Endothelial cell of umbilical vein (primary cell): ENCODE measurements at places on chromosomes 1 and 21.
A peak's percentile ranks its signal among the peaks of the same experiment; 100 is the strongest.

DNA sequence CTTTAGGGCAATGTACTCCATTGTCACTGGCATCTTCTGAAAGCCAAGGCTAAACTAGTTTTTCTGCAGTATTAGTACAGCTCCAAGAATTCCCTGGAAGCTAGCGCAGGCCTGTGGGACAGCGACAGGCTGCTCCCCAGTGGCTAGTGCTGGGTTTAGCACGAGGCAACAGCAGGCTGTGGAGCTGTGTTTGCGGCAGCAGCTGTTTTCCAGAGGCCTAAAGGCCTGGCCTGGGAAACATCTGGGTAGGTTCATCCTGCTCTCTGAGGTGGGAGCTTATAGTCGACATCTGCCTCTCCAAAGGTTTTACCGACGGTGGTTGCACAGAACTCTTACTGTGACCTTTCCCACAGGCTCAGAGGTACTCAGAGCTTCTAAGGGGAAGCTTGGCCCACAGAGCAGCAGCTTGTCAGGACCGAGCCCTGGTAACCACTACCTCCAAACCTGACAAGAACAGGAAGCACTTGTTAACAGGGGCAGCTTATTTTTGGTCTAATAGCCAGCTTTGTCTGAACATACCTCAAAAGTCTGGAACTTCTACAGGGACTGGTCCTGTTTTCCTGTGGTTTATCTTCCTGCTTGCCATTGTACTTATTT, 17.2 kb downstream of the CC2D1B start:
- no peak overlapping the region for H3K27ac ChIP-seq
- no peak overlapping the region for H3K4me3 ChIP-seq
- peaks cover 12% of the 10 kb centered on the region for H3K36me3 ChIP-seq
- H3K27me3 ChIP-seq, result no peaks in the 10 kb centered on the region
- no peaks in the 10 kb centered on the region for H3K4me1 ChIP-seq
- peak; percentile 24 for DNase-seq

GRCh38 chr1:27807385-27807784, 23.2 kb upstream of the PPP1R8 start:
- peaks cover 32% of the 10 kb centered on the region for H3K36me3 ChIP-seq
- no peak overlapping the region for H3K4me3 ChIP-seq
- H3K27ac ChIP-seq, result no peak overlapping the region
- DNase-seq, result no peak
- H3K4me1 ChIP-seq, result no peaks in the 10 kb centered on the region

DNA sequence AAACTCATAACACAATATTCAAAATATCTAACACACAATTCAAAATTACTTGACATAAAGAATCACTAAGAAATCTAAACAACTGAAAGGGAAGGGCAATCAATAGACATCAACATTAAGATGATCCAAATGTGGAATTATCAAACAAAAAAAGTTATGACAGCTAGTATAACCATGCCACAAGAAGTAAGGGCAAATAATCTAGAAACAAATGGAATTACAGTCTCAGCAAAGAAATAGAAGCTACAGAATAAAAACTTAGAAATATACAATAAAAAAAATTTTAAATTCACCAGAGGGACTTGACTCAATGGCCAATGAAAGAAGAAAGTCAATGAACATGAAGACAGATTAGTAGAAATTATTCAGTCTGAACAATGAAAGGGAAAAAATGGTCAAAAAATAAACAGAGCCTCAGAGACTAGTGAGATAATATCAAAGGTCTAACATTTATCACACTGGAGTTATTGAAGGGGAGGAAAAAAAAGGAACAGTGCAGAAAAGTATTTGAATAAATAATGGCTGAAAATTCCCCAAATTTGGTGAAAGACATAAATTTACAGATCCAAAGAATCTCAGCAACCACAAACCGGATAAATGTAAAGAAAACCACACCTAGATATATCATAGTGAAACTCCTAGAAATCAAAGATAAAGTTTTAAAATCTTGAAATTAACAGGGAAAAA, 41.8 kb downstream of the BARHL2 start:
- no peaks in the 10 kb centered on the region for H3K4me1 ChIP-seq
- no peak for DNase-seq
- H3K27ac ChIP-seq, result no peak overlapping the region
- no peaks in the 10 kb centered on the region for H3K36me3 ChIP-seq
- no peak overlapping the region for H3K4me3 ChIP-seq

- DNase-seq, result no peak
- H3K4me3 ChIP-seq, result no peak overlapping the region
- H3K36me3 ChIP-seq, result no peaks in the 10 kb centered on the region
- no peaks in the 10 kb centered on the region for H3K4me1 ChIP-seq
- no peaks in the 10 kb centered on the region for H3K27me3 ChIP-seq
Measured at GRCh38 chr1:187817782-187818181, 989.0 kb downstream of the PLA2G4A start.

- H3K27me3 ChIP-seq, result peaks cover 2% of the 10 kb centered on the region
- no peak overlapping the region for H3K27ac ChIP-seq
- no peaks in the 10 kb centered on the region for H3K4me1 ChIP-seq
- DNase-seq, result peak; percentile 71
Measured at GRCh38 chr1:6727535-6727934, 25.9 kb upstream of the DNAJC11 start.

DNA sequence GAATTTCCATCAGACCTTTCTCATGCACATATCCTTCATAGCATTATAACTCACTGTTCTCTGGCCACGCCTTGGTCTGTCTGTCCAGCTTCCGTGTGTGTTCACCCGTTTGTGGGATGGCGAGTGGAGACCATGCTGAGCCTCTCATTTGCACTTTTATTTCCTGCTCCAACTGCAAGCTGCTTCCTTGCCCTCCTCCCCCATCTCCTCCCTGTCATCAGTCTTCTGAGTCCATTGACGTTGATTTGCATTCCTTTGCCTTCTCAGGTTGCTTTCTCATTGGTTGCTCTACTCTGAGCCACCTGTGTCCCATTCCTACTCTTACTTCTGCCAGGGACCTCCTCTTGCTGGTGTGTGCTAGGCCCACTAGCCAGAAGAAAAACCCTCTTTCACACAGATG, 146.4 kb downstream of the NOS1AP start:
- H3K27me3 ChIP-seq, result no peaks in the 10 kb centered on the region
- DNase-seq, result peak; percentile 69
- peaks cover 30% of the 10 kb centered on the region for H3K4me1 ChIP-seq
- H3K27ac ChIP-seq, result no peak overlapping the region
- no peaks in the 10 kb centered on the region for H3K36me3 ChIP-seq

- peaks cover 2% of the 10 kb centered on the region for H3K27me3 ChIP-seq
- H3K4me3 ChIP-seq, result no peak overlapping the region
- no peaks in the 10 kb centered on the region for H3K36me3 ChIP-seq
- DNase-seq, result no peak
Measured at GRCh38 chr1:206967096-206967849, 3.0 kb downstream of the FCAMR start.
